ENCODE measurements at places on chromosomes 2 and 18.

- no peak for DNase-seq
These were observed 84.3 kb downstream of the EFEMP1 start for GRCh38 chr2:55839182-55839819.

- peak; percentile 38 for DNase-seq
These were observed 48.2 kb upstream of the PAPOLG start for GRCh38 chr2:60707750-60708371.

DNA sequence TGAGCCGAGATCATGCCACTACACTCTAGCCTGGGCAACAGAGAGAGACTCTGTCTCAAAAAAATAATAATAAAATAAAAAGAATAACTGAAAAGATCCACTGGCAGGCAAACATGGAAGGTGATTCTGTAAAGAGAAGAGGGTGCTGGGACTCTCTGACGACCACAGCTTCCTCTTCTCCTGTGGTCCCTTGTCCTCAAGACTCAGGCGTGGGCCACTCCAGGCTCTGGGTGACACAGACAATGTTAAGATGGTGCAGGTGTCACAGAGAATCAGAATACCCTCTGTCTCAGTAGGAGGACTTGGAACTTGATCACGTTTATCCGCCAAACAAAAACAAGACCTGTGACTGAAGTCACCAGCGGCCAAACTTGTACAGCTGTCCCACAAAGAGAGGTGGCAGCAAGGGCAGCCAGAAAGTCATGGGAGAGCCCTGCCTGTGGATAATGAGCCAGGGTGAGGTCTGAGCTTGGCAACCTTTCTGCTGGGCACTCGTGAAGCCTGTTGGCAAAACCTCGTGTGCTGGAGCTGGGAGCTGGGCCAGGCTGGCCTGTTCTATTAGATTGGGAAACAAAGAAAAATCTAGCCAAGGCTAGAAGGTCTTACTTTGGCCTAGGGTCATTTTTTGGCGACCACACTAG is 76.4 kb upstream of the ITGA6 start:
- no peak for DNase-seq

- no peak for DNase-seq
These were observed 570.9 kb downstream of the PIK3C3 start for GRCh38 chr18:42525905-42526304.

DNA sequence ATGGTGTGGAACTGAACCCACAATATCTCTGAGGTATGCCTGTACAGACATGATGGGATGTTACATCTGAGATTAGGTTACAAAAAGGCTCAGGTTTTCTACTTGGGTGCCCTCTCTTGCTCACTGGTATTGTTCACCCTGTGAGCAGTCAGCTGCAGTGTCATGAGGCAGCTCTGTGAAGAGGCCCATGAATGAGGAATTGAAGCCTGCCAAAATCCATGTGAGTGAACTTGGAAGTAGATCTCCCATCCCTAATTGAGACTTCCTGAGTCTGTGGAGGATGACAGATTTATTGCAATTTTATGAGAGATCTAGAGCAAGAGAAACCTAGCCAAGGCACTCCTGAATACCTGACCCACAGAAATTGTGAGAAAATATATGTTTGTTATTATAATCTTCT is 404.9 kb upstream of the ZEB2 start:
- DNase-seq = no peak

DNA sequence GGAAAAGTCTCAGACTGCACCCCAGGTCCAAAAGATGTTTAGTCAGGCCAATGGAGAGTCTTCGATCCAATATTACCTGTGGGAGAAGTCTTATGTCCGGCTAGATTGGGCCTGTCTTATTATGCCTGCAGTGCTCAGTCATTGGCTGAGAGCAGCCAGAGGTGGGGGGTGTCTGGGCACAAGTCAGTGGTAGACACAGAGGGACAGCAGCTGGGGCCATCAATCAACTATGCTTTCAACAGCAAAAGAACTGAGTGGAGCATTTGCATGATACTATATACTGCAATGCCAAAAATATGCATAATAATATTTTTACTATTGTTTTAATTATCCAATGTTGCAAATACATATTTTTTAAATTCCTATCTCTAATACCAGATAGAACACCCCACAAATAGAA is 298.6 kb upstream of the CDH20 start:
- DNase-seq = no peak

GRCh38 chr18:24014986-24015638 is 558 bp downstream of the TTC39C start:
- peak; percentile 81 for DNase-seq

DNA sequence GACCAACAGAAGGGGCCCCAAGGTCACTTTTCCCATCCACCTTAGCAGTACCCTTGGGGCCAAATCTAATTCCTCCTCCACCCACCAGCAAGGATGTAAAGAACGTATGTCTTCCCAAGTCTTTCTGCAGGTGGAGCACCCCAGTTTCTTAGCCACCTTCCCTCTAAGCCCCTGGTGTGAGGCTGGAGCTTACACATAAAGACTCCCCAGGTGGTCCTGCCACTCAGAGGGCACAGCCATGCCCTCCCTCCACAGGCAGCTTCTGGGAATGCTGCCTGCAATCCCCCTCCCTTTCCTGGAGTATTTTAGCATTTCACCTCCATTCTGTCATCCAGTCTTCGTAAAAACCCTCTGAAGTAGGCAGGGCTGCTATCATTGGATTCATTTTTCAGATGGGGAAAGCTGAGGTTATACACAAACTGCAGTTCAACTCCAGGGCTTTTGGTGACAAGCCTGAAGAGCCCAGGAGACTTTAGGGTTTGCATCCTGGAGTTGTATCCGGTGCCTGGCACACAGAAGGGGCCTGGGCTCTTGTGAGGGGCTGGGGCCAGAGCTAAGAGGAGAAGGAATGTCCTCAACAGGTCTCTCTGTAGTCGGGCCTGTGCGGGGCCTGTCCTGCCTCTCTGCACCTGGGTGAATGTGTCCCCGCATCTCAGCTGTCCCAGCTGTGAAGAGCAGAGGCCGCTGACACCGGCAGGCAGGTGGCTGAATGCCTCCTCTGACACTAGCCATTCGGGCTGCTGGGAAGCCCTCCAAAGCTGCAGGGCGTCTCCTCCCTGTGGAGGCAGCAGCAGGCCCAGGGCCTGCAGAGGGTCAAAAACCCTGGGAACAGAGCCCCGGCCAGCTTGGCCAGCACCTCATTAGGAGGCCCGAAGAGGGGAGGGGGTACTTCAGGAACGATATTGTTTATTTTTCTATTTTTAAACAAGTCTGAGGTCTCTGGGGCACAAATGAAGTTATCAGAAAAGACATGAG is 27.6 kb downstream of the CIB4 start:
- DNase-seq = no peak

DNA sequence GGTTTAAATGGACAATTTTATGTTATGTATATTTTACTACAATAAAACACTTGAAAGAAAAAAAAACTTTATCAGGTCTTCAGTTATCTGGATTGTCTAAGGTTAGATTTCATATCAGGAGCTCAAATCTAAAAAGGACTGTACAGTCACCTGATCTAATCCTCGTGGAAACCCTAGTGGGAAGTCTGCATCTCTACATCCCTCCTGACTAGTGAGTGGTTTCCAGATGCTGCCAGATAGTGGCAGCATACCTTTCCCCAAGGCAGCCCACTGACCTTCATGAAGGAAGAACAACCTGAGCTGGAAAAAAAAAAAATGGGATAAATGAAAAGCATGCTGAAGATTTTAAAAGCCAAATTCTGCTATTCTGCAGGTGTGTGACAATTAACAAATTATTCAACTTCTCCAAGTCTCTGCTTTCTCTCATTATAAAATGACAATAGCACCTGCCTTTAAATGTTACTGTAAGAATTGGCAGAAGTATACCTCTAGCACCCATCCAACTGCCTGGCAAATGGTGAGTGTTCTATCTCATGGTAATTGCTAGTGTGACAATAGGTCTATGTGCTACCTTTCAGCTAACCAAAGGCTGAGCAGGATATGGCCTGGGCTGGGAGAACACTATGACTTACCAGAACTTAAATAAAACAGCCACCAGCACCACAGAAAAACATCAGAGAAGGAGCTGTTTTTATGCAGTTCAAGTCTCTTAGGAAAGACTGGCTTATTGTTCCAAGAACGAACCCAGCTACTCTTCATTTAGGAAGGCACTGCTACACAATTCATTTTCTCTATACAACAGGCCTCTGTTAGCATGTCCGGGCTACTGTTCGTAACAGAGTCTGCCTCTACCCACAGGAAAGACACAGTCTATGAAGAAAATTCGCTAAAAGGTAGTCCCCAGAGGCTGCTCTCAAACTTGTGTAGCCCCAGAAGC is 8.6 kb downstream of the CLASP1 start:
- DNase-seq = no peak

DNA sequence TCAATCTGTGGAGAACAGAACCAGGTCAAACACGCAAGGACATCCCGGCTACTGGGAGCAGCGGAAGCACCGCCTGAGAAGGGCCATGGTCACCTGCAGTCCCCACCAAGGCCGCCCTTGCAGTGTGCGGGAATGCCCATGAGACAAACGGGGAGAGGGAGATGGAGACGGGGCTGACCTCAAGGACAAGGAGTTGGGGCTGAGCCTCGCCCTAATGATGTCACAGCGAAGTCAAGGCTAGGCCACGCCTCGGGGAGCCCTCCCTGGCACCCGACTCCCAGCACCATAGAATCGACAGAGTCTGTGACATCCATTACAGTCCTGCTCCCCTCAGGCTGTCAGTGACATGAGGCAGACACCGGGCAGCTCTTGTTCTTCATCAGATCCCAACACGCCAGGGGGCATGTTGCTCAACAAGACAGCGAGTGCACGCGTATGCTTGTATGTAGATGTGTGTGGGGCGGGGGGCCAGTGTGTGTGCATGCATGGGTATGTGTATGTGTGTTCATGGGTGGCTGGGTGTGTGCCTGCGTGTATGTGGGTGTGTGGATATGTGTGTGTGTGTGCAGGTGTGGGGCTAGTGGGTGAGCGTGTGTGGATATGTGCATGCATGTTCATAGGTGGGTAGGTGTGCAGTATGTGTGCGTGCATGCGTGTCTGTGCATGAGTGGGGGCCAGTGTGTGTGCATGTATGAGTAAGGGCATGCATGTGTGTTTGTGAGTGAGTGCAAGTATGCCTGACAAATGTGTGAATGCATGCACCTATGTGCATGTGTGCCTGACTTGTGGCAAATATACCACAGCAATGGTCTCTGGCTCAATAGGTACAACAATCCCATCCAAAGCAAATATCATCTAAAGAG is 57.0 kb downstream of the ANKMY1 start:
- no peak for DNase-seq

GRCh38 chr2:200122683-200123082 is 167.3 kb downstream of the MAIP1 start:
- DNase-seq = no peak

GRCh38 chr2:39409697-39410389 is 27.2 kb downstream of the MAP4K3 start:
- no peak for DNase-seq

DNA sequence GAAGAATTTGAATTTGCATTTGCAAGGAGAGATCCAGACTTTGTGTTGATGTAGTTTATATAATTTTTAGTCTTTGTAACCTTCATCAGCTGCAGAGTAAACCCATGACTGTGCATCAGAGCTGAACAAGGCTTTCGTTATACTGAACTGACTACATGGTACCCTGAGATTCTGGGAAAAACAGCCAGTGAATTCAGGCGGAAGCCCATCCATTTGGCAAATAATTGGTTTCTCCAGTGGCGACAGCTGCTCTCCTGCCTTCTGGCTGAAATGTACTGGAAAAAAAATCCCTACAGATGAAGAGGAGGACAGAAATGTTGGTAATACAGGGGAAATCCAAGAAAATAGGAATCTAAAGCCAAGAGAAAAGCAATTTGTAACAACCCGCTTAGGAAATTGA is 657.5 kb upstream of the CDH7 start:
- no peak for DNase-seq

GRCh38 chr2:108965540-108966289 is 23.3 kb downstream of the EDAR start:
- no peak for DNase-seq

GRCh38 chr18:64409511-64409910 is 260.6 kb upstream of the LINC00305 start:
- peak; percentile 1 for DNase-seq

GRCh38 chr18:23540867-23541266 is 37.6 kb downstream of the RMC1 start:
- no peak for DNase-seq

DNA sequence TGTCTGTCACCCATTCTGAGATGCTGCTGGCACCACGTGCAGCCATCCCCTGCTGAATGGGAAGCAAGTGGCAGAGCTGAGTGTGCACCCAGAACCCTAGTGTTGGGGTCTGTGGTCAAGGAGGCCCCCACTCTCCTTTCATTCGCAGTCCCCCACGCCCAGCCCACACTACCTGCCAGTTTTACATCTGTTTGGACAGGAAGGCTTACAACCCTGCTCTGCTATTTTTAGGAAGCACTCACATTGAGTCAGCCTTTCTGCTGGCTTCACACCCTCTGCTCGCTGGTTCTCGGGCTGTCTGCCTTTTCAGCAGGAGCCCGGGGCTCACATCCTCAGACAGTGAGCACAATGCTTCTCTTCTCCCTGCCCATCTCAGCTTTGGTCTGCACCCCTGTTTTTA is 10.7 kb upstream of the ADCY3 start:
- no peak for DNase-seq

All from fibroblast of mammary gland (primary cell).